ENCODE measurements at places on chromosomes 16 and 17. TPM values are rescaled to one million over a fixed set of nuclear protein-coding genes. Genes with fewer than 3 reads are reported as not detected.

DNA sequence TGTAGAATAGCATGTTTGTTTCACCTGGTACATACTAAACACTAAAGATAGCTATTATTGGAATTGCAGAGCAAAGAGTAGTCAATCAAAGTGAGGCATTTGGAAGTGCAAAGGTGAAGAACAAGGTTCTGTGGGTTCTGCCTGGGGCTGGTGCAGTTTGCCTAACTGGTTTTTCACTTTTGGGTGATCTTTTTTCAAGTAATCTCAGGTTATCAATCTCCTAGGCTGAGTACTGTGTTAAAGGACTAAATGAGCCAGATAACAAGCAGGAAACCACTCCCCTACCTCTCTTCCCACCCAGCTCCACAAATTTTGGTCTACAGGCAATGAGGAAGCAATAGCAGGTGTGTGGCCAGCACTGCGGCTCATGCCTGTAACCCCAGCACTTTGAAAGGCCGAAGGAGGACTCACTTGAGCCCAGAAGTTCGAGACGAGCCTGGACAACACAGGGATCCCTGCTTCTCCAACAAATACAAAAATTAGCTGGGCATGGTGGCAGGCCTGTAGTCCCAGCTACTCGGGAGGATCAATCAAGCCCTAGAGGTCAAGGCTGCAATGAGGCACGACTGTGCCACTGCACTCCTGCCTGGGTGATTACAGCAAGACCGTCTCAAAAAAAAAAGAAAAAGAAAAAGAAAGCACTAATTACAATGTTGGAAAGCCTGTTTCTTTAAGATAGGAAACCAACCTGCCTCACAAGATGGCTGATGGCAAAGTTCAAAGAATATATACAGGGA, 2.0 kb upstream of the NTAN1 start:
- DNase-seq: no peak

DNA sequence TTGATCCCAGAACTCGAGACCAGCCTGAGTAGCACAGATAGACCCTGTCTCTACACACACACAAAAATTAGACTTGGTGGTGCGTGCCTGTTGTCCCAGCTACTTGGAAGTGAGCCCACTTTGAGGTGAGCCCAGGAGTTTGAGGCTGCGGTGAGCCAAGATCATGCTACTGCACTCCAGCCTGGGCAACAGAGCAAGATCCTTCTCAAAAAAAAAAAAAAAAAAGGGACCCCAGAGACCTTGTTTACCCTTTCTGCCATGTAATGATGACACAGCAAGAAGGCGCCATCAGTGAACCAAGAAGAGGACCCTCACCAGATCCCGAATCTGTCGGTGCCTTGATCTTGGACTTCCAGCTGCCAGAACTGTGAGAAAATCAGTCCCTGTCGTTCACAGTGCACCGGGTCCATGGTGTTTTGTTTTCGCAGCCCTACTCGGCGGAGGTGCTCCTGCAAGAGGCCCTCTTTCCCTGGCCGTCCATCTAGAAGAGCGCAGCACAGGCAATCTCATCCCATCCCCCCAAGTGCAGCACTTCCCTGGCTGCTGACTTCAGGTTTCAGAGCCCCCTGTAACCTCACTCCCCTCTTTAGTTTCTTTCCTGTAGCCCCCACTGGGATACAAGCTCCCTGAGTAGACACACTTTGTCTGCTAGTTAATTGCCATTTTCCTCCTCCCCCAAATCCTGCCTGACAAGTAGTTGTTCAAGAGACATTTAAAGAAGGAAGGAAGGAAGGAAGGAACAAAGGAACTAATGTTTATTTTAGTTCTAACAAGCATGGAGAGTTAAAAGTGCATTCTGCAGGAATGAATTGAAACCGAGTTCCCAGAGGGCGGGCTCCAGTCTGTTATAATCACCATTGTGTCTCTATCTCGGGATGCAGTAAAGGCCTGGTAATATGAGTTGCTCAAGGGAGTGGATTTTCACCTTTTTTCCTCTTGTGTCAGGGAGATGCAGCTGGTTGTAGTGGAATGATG, 115.3 kb downstream of the SNX29 start:
- DNase-seq: no peak

The KIF19 gene
- 2.8 TPM for total RNA-seq

- DNase-seq: no peak
Observed at GRCh38 chr16:87017371-87018012, 299.7 kb downstream of the C16orf95 start.

The BOLA2B gene
- total RNA-seq: 60.7 TPM

DNA sequence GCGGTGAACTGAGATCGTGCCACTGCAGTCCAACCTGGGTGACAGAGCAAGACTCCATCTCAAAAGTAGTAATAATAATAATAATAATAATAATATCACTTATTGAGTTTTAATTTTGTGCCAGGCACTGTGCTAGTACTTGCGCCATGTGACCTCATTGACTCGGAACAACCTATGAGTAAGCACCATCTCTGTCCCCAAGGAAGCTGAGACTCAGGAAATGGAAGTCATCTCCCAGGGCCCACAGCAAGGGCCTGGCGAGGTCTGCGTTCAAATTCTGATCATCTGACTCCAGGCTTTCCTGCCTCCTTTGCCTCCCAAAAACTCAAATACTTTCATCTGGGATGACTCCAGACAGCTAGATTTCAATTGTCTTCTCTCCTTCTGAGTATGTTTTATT, 162.9 kb downstream of the SEC14L1 start:
- no peak for DNase-seq

- DNase-seq: no peak
Observed at GRCh38 chr17:64329588-64329987, 61.1 kb downstream of the PECAM1 start.

The CCL16 gene
- not detected for total RNA-seq

- DNase-seq: no peak
Observed at GRCh38 chr17:73088561-73088960, 3.9 kb downstream of the SLC39A11 start.

GRCh38 chr17:30547778-30548573, 70.8 kb downstream of the GOSR1 start:
- DNase-seq: no peak

DNA sequence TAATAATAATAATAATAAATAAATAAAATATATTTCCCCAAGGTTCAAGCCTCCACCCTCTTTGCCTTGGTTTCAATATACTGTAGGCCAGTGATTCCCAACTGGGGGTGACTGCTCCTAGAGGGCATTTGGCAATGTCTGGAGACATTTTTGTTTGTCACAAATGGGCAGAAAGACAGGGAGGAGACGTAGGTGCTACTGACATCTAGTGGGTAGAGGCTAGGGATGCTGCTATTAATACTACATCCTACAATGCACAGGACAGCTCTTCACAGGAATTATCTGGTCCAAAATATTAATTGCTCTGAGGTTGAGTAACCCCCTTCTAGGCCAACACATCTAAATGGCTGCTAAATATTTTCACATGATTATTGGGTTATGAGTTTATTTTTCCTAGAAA, 12.8 kb upstream of the PRR14 start:
- DNase-seq: no peak

DNA sequence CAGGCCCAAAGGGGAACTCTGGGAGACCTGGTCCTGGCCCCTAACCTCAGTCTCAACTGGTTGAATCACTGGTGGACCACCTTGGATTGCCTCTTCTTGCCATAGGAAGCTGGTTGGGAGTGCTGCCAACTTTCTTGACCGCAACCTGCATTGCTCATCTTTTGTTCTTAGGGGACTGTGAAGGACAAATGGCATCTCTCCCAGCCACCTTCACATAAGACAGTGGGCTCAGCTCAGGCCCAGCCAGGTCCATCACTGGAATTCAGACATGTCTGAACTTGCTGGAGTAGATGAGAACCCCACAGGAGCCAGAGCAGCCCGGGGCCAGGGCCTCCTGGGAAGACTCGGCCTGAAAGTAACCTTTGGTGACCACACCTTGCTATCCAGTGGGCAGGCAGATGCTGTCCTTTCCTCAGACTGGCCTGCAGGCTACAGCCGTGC, 18.8 kb downstream of the ADORA2B start:
- DNase-seq: no peak

- no peak for DNase-seq
Observed at GRCh38 chr16:27234603-27235002, 31.3 kb downstream of the KDM8 start.

- DNase-seq: no peak
Observed at GRCh38 chr16:87463722-87464690, 28.8 kb downstream of the ZCCHC14 start.

The DPEP2NB gene
- not detected for total RNA-seq

The AANAT gene
- total RNA-seq: not detected

DNA sequence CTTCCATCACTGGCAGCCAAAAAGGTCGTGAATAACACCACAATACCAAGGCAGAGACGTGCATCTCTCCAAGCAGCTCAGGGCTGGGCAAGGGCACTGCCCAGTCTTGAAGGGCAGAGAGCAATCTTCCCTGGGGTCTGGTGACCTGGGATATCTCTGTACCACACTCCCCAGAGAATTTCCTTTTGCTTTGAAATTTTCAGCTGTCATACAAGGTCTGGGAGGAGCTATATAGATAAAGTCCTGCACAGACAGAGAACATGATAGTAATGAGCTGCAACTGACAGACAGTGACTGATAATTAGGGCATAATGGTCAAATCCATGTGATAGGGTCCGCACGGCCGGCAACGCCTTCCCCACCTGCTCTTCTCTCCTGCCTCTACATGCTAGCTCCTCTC, 68.2 kb downstream of the DYNLRB2 start:
- DNase-seq: no peak

The CACNG3 gene
- total RNA-seq: not detected
